Pulmonary artery endothelial cell (primary cell): ENCODE measurements at places on chromosomes 16 and 17. TPM values are rescaled to one million over a fixed set of nuclear protein-coding genes. Genes with fewer than 3 reads are reported as not detected.

Gene DNAH2
- under 0.01 and 0.07 TPM in 2 replicates for total RNA-seq

Gene HOXB3
- 6.9 and 7.5 TPM in 2 replicates for total RNA-seq

Gene ZP2
- not detected in 2 replicates for total RNA-seq

Gene HLF
- 0.13 TPM in 1 of 2 replicates, not detected in the other for total RNA-seq

Gene UMOD
- not detected in 2 replicates for total RNA-seq

Gene GFAP
- 0.35 and 0.53 TPM in 2 replicates for total RNA-seq
